Dermis microvascular lymphatic vessel endothelial cell (primary cell): ENCODE measurements at places on chromosomes 3 and 15. TPM values are rescaled to one million over a fixed set of nuclear protein-coding genes. Genes with fewer than 3 reads are reported as not detected.

GRCh38 chr15:71385026-71385425, 269.8 kb downstream of the THSD4 start:
- peak; percentile 79 for DNase-seq

DNA sequence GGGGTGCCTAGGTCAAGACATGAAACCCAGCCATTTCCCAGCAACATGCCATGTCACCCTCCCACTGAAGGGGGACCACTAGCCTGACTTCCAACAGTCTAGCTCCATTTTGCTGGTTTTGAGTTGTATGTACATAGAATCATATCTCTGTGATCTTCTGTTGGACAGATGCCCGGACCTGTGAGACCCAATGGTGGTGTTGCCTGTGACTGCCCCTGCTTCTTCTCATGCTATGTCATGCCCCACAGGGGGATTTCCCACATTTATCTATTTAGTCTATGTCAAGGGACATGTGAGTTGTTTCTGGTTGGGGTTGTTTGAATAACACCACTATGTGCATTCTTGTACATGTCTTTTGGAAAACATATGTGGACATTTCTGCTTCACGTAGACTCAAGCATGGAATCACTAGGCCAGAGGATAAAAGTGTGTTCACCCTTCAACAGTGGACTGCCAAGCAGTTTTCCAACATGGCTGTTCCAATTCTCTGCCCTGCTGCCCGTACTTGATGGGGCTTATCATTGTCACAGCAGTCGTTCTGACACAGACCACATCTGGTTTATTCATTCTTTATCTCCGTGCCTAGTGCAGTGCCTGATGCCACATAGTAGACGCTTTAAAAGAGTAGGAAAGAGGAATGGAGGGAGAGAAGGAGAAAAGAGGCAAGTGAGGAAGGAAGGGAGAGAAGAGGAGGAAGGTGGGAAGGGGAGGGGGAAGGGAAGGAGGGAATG, 114.4 kb downstream of the TPRA1 start:
- no peak for DNase-seq

DNA sequence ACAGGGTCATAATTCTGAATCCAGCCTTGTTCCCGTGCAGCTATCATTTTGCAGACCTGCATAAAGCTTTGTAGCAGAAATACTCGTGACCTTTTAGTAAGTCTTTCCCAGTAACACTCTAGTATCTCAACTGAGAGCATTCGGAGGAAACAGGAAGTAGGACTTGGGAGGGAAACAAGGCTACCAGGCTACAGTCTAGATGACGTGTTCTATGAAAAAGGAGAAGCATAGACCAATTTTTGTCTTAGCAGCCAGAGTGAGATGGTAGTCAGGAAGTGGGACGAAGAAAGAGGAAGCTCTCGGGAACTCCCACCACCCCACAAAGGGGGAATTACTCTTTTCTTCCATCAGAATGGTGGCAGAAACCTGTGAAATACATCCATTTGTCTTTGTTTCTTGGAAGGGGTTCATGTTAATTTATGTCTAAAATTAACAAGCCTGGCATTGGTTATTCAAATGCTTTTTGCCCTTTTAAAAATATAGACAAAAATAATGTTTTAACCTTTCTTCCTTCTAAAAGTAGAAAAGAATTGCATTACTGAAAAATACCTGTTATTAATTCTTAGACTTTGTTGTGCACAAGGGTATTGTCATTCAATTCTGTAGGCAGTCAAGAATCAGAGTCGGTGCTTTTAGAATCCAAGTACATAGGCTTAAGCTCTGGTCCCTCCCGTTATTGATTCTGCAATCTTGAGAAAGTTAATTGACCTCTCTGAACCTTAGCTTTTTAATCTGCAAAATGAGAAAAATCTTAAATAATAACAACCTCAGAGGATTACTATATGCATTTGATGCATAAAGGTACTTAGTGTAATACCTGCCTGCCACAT, 1.6 kb upstream of the SUCNR1 start:
- DNase-seq = peak; percentile 70

DNA sequence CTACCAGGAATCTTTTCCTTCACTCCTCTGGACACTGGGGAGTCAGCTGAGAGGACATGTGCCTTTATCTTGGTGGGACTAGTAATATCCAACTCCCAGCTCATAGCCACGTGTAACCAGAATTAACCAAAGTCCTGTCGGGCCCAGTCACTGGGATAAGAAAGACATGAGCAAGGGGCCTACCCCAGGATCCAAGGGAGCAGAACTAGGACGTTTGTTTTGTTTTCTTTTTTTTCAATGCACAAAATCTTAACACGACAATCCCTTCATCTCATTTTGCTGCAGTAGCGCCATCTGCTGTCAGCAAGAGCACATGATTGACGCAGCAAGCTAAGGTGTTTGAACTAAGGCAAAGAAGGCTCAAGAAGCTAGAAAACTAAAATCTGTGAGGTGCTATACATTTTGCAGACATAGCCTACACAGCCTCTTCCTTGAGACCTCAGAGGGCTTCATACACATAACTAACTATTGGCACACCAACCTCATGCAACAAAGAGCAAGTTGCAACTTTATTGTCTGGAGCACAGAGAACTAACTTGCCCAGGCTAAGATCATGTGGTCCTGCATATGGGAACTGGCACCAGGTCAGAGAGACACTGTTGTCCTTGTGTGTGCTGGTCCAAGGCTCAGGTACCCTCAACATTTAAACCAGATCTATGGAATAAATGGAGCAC, 43.6 kb downstream of the RLBP1 start:
- peak; percentile 76 for DNase-seq

- DNase-seq = peak; percentile 47
Observed at GRCh38 chr15:34038871-34039789, at the start of gene AVEN. Gene AVEN, minus strand, starts transcription at chr15:34039204. Its CDS starts 158 bp downstream, at chr15:34039046.

- DNase-seq = no peak
Observed at GRCh38 chr3:36652104-36652503, 112.2 kb downstream of the DCLK3 start.

TMEM43 gene
- 59.2 and 69.3 TPM in 2 replicates for total RNA-seq

- no peak for DNase-seq
Observed at GRCh38 chr3:192914848-192915247, 2.8 kb downstream of the MB21D2 start.

DNA sequence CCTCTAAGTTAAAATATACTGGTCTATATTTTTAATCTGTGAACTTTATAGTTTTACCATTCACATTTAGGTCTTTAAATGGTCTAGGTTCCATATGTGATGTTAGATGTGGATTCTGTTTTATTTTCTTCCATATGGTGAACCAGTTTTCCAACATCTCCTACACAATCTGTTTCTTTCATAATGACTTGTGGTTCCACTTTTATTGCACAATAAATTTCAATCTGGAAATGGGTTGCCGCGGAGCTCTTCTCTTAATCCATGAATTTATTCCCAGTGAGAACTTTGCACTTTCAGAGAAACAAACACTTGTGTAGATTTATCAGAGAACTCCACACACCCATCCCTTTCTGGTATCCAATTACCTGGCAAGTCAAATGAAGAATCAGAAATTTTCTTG, 20.9 kb upstream of the SPPL2A start:
- no peak for DNase-seq

GPR171 gene
- total RNA-seq = not detected in 2 replicates

- no peak for DNase-seq
Observed at GRCh38 chr3:180530276-180530675, 71.7 kb upstream of the TTC14 start.

C3orf85 gene
- total RNA-seq = not detected in 2 replicates

DNA sequence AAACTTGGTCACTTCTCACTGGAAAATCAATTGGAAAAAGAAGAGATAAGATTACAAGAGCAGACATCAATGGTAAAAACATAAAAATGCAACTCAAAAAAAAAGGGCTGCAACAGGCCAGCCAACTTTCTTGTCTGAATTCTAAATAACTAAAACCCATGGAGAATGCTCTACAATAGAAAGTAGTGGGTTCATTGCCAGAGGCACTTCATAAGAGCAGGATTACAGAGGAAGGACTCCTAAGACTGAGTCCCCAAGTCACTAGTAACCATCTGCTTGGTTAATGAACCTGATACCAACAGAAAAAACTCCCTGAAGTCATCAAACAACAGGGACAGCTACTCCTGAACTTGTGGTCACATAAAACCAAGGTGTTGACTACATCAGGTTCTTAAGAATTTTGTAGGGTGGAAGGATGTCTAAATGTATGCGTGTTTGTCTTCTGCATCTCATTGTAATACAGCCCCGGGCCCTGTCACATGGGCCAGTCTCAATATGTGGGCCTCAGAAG, 148.6 kb downstream of the IMPG2 start:
- no peak for DNase-seq

DNA sequence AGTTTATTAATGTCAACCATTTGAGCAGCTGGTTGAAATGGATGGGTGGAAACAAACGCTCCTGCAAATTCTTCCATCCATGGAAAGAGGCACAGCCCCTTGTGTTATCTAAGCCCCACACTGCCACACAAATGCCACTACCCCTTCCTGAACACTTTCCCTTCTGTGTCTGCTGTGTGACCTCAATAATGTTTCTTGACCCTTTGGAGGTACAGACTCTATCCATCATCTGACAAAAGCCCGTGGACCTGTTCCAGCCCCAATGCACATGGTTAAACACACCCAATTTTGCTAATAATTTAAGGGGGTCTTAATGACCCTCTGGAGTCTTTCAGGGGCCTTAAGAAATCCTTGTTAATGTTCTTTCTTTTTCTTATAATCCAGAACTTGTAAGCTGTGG, 482.2 kb upstream of the CFAP20DC start:
- DNase-seq = no peak
